ENCODE measurements at places on chromosomes 3 and 15.

DNA sequence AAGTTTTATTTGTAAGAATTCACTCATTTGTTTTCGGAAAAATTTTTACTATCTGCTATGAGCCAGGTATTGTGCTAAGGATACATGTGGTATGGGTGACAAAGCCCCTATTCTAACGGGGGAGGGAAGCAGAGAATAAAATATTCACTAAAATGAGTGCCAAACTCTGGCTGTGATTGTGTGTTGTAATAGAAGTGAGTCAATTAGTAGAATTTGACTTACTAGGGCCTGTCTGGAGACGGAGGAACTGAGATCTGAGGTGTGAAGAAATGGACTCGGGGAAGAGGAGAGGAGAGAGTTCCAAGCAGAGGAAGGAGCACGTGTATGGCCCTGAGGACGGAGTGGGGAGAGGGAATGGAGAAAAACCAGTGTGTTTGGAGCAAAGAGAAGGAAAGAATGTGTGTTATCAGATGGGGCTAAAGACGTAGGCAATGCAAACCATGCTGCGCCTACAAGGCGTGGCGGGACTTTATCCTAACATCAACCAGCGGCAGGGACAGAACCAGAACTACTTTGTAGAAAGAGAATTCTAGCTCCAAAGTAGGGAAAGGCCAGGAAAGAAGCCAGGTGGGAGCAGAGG lies 89.1 kb downstream of the OSBPL10 start:
- DNase-seq, result no peak

DNA sequence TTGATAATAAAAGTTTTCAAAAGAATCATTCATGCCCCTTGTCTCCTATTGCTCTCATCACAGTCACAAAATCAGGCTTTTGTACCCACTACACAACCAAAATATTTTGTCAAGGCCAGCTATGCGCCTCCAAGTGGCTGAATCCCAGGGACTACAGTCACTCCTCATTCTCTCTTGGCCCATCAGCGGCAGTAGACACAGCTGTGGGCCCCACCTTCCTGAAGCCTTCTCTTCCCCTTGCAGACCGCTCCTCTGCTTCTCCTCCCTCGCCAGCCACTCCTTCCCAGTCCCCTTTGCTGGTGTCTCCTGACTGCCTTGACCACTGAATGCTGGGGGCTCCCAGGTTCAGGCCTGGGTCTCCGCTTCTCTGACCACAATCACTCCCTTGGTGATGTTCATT lies 52.1 kb downstream of the LSM3 start:
- no peak for DNase-seq

DNA sequence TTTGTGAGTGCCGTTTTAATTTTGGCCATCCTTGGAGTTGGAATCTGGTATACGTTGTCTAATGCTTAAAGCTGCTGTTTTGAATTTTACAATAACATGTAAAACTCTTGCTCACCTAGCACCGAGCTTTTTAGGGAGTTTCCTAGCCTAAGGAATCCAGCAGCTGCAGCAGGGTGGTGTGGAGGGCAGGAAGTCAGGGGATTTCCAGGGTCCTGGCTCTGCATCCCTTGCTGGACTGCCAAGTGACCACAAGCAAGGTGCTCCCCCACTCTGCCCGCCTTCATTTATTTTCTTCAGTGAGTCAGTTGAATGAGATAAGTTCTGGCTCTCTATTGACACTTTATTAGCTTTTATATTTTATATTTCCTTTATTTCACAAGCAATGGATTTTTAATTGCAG lies 113.7 kb downstream of the ATG7 start:
- DNase-seq, result no peak

DNA sequence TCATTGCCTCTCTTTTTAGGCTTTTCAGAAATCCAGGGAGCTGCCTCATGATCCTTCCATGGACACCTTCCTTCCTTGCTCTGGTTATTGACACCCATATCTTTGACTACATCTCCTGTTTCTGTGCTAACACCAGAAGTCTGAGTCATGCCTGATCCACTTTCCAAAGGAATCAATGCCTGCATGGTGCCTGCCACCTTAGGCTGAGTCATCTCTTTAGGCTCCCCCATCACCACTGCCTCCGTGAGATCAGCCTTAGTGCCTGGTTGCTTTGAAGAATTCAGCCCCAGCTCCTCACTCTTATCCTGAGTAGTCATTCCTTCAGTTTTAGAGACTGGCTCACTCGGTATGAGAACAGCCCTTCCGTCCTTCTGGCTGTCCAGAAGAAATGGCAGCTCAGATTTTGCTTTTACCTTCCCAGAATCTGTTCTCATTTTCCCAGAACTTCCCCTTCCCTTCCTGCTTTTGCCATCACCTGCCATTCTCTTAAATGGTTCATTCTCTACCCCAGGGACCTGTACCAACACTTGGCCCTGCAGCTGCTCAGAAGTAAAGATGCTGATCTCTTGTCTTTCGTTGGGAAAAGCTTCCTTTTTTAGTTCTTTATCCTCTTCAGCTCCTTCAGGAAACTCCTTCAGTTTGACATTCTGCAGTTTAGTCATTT lies 105.3 kb downstream of the MAP4 start:
- DNase-seq, result peak; percentile 90

DNA sequence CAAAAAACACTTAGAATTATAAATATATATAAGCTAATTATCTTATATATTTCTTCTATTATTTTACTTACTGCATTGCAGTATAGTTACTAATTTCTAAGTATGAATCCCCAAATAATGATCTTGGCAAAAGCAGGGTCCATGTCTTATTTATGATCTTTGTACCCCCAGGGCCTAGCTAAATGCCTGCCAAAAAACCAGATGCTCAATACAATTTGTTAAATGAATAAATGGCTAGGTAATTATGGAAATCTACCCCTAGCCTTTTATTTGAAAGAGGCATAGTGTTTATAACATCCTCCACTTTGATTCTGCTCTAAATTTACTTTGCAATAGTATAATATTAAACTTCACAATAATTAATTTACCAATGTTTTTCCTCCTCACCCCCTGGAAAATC lies 69.5 kb downstream of the CSNK1G1 start:
- DNase-seq, result no peak

DNA sequence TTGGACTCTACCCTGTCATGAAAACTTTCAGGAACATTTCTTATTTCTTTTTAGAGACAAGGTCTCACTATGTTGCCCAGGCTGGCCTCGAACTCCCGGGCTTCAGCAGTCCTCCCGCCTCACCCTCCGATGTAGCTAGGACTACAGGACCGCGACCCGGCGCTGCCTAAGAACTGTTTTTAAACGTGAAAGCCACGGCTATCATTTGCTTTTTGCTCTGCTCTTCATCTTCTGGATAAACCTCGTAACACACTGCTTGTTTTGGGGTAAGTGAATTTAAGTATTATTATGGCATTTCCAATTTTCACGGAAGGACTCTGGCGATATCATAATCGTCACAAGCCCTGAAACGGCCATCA lies 14.3 kb upstream of the CCNL1 start:
- DNase-seq, result no peak

All from fibroblast of skin of back (primary cell).